ENCODE measurements at places on chromosomes 7 and 10. TPM values are rescaled to one million over a fixed set of nuclear protein-coding genes. Genes with fewer than 3 reads are reported as not detected.

GRCh38 chr10:51121861-51122260, 47.6 kb downstream of the PRKG1 start:
- no peaks in the 10 kb centered on the region for H3K36me3 ChIP-seq
- no peaks in the 10 kb centered on the region for H3K27me3 ChIP-seq
- H3K27ac ChIP-seq, result no peak overlapping the region
- no peak overlapping the region for H3K4me3 ChIP-seq

GRCh38 chr10:119241066-119241465, 33.7 kb downstream of the GRK5 start:
- no peak overlapping the region for H3K27ac ChIP-seq
- DNase-seq, result no peak
- no peak overlapping the region for H3K4me3 ChIP-seq
- H3K27me3 ChIP-seq, result no peaks in the 10 kb centered on the region
- H3K4me1 ChIP-seq, result peaks cover 11% of the 10 kb centered on the region

DNA sequence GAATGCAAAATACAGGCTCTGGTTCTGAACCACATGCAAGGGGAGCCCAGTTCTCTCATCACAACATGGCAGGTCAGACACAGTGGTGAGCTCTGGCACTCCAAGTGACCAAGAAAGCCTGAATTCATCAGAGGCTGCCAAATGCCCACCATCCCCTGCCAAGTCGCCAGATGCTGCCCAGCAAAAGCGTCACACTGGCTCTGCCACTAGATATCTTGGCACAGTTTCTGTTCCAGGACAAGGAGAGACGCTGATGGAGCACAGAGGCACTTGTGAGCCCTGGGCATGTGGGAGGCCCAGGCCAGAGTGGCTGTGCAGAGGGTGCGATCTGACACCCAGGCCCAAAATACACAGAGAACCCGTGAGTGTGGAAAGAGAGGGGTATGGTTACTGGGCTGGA, 57.8 kb downstream of the GAD2 start:
- H3K4me1 ChIP-seq, result no peaks in the 10 kb centered on the region
- no peak overlapping the region for H3K4me3 ChIP-seq
- no peaks in the 10 kb centered on the region for H3K36me3 ChIP-seq
- DNase-seq, result no peak

GRCh38 chr10:112546474-112546873, 99.5 kb downstream of the VTI1A start:
- peaks cover 2% of the 10 kb centered on the region for H3K36me3 ChIP-seq
- no peaks in the 10 kb centered on the region for H3K27me3 ChIP-seq
- no peak overlapping the region for H3K4me3 ChIP-seq
- H3K4me1 ChIP-seq, result no peaks in the 10 kb centered on the region
- no peak for DNase-seq
- H3K27ac ChIP-seq, result no peak overlapping the region

The PRR15 gene
- total RNA-seq, result not detected

- no peak overlapping the region for H3K27ac ChIP-seq
- no peaks in the 10 kb centered on the region for H3K4me1 ChIP-seq
- H3K27me3 ChIP-seq, result no peaks in the 10 kb centered on the region
- H3K36me3 ChIP-seq, result no peaks in the 10 kb centered on the region
- H3K4me3 ChIP-seq, result no peak overlapping the region
Observed at GRCh38 chr10:59109826-59110225, 66.6 kb upstream of the PHYHIPL start.

DNA sequence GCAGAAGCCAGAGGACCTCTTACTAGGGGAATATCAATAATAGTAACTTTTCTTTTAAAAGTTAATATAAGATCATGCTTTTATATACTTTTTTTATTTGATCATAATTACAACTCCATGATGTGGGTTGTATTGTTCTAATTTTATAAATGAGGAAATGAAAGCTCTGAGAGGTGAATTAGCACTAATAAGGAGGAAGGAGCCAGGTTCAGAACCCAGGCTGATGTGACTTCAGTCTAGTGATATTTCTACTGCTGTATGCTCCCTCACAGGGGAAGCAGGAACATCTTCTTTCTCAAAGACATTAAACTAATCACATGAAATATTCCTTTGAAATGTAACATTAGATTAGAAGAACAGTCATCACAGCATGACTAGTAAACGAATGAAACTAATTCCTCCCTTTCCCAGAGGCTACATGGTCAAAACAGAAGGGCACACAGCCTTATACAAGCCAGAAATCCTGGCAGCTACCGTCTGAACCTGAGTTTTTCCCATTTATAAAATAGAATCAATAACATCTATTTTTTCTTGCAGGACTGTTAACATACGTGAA, 81.4 kb upstream of the GJD4 start:
- no peak overlapping the region for H3K27ac ChIP-seq
- H3K4me3 ChIP-seq, result no peak overlapping the region
- DNase-seq, result no peak
- H3K27me3 ChIP-seq, result no peaks in the 10 kb centered on the region
- H3K4me1 ChIP-seq, result peaks cover 2% of the 10 kb centered on the region

The SNX8 gene
- total RNA-seq, result 4.5 TPM

DNA sequence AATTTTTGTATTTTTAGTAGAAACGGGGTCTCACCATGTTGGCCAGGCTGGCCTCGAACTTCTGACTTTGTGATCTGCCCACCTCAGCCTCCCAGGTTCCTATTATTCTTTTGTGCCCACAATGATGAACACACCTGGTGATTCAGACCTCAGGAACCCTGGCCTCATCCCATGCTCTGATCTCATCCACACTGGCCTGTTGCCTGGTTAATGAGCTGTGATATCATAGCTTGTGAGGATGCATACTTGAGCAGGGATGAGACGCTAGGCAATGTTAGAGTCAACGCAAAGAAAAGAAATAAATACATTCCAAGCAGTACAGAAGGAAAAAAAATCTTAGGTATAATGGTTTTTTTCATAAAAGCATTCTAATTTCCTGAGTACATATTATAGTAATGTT, 82.4 kb upstream of the RNF32 start:
- no peak overlapping the region for H3K4me3 ChIP-seq
- no peak overlapping the region for H3K27ac ChIP-seq
- DNase-seq, result no peak

The NAMPT gene
- total RNA-seq, result 159 TPM

DNA sequence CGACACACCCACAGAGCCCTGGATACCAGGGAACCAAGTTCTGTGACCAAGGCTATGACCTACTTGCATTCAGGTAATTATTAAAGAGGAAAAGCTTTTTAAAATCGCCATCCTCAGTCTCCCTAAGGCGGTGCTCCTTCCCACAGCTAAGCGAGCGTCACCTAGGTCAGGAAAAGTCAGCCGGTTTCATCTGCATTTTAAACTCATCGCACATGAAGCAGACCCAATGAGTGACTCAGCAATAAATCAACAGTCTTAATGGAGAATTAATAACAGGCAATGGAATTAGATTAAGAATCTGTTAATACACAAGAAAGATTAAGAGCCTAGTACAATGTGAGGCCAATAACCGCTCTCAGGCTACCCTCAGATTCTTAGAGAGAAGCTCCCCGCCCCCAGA, 59.2 kb downstream of the HSPA12A start:
- no peak overlapping the region for H3K4me3 ChIP-seq
- DNase-seq, result no peak
- H3K27me3 ChIP-seq, result no peaks in the 10 kb centered on the region

The MAGI2 gene
- total RNA-seq, result not detected

The GPR22 gene
- not detected for total RNA-seq

All from CD4-positive, alpha-beta T cell (primary cell).